ENCODE measurements at places on chromosomes 5 and 9.

DNA sequence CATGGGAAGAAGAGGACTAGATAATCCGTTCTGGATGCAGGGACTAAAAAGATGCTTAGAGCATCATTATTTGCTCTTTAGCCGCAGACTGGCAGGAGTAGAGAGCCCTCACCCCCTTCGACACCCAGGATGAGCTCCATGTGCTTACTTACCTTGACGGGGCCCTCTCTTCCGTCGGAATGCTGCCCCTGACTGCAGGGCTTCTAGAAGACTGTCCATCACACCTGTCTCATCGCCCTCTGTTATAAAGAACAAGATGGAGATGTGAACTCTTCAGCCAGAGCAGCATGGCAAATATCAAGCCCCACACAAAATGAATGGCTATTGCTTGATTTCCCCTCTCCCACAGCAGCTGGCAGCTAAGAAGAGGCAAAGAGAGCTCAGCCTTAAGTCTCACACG lies 35.1 kb downstream of the PCDHGC5 start:
- no peak for DNase-seq

- DNase-seq, result peak; percentile 69
These were observed 177.1 kb downstream of the CPLANE1 start for GRCh38 chr5:37071901-37072581.

GRCh38 chr5:149089796-149090195 lies 26.9 kb upstream of the SH3TC2 start:
- DNase-seq, result no peak

- no peak for DNase-seq
These were observed 195.9 kb upstream of the PPP1R26 start for GRCh38 chr9:135283671-135284070.

DNA sequence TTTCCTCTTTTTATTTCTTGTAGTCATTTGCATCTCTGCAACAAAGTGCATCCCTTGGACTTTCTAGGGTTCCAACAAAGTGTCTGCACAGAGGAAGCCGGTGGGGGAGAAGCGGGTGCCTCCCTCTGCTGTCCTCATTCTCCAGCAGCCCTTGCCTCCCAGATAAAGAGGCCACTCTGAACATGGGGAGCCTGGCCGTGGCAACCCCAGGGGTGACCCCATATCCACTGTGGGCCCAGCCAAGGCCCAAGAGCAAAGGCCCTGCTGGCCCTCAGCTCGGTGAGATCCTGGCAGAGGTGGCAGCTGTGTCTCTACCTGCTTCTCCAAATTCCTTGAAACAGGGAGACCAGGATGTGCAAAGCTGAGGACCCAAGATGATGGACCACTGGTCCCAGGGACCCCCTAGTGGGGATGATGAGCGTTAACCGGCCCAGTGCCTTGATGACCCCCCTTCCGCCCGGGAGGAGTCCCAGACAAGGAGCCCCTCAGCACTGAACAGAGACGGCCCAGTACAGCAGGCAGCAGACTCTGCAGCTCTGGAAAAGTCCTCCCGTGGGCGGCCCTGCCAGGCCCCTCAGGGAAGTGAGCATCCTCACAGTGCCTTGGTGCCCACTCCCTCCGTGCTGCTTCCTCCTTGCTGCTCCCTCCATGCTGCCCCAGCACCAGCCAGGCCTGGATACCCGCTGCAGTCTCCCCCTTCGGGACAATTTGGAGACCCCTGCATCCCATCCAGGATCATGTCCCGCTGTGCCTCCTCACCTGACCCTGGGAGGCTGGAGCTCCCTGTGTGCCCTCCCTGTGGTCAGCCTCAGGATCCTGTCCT lies 62.5 kb downstream of the MRPL36 start:
- no peak for DNase-seq

GRCh38 chr9:124363326-124364096 lies 51.7 kb downstream of the PSMB7 start:
- no peak for DNase-seq

DNA sequence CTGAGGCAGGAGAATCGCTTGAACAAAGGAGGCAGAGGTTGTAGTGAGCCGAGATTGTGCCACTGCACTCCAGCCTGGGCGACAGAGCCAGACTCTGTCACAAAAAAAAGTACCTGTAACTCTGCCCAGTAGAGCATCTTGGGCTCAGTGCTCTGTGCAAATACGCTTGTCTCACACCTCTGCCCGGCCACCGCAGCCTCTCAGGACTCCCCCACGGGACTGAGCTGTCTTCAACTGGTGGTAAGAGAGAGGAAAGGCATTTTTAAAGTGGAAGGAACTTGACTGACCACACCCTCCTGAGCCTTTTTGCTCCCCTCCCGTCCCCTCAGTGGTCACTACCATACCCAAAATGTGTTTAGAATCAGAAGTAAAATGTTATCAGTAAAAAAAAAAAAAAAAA lies 174.3 kb upstream of the PIK3R1 start:
- DNase-seq, result no peak

DNA sequence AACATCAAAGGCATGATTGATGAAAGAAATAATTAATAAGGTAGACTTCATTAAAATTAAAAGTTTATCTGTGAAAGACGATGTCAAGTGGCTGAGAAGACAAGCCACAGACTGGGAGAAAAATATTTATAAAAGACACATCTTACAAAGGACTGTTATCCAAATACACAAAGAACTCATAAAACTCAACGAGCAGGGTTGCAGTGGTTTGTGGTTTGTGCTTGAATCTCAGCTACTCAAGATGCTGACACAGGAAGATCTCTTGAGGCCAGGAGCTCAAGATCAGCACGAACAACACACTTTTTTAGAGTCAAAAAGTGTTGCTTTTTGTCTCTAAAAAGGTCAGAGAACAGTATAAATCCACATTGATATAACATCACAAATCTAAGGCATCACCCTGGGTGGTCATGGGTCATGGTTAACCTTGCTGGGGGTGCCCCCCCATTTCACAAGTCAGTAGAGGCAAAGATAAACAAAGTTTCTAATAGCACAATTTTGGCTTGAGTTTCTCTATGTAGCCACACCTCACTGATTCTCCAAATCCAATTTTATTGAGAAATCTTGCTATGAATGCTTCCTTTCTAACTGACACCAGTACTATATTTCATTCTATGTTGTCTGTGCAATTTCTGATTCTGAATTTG lies 342.9 kb upstream of the RPS23 start:
- DNase-seq, result peak; percentile 9

DNA sequence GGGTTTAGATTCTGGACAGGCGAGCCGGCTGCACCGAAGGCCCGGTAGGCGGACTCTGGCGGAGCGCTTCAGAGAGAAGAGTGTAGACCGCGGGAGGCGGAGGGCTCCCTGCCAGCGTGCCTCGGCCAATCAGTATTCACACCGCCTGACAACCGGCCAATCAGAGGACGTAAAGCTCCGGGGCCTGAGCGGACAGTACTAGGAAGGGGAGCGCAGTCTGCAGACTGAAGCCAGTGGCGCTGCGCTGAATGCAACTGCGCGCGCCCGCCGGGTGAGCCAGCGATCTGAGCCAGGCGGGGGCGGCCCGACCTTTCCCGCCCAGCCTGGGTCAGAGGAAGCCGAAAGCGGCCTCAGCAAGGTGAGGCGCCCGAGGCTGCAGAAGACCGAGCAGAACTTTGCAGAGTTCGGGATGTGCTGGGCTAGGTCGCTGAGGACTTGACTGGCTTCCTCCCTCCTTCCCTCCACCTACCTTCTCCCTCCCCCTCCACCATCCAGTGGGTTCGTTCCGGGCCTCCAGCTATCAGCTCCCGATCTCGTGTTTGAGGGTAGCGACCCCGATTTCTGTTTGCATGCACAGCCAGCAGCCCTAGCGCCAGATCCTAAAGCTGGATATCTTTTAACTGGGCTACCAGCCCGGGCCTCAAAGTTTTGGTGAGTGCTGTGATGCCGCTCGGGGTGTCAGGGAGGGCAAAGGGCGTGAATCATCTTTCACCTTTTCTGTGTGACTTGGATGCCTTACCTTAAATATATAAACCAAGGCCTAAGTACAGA lies at the start of gene DMRT2:
DMRT2 (plus strand) TSS at position 233 of the 771 bp plus-strand sequence. CDS start 1,257 bp downstream, outside the sequence.
- DNase-seq, result peak; percentile 88

DNA sequence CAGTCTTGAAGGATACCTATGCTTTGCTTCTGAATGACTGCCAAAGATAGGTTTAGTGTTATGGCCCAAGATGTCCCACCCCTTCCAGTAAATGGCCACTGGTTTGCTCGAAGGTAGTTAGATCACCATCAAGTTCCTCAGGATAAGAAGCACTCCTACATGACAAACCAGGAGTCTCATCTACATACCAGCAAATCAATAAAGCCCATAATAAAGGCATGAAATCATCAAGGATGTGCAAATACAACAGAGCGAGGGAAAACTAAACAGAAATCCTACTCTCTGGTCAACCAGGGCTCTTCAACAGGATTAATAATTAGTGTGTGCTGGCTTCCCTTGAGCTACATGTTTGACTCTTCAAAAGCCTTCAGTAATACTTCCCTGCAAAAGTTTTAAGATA lies 141.0 kb downstream of the LHFPL2 start:
- DNase-seq, result no peak

- no peak for DNase-seq
These were observed 31.6 kb upstream of the NAA35 start for GRCh38 chr9:85909390-85909789.

DNA sequence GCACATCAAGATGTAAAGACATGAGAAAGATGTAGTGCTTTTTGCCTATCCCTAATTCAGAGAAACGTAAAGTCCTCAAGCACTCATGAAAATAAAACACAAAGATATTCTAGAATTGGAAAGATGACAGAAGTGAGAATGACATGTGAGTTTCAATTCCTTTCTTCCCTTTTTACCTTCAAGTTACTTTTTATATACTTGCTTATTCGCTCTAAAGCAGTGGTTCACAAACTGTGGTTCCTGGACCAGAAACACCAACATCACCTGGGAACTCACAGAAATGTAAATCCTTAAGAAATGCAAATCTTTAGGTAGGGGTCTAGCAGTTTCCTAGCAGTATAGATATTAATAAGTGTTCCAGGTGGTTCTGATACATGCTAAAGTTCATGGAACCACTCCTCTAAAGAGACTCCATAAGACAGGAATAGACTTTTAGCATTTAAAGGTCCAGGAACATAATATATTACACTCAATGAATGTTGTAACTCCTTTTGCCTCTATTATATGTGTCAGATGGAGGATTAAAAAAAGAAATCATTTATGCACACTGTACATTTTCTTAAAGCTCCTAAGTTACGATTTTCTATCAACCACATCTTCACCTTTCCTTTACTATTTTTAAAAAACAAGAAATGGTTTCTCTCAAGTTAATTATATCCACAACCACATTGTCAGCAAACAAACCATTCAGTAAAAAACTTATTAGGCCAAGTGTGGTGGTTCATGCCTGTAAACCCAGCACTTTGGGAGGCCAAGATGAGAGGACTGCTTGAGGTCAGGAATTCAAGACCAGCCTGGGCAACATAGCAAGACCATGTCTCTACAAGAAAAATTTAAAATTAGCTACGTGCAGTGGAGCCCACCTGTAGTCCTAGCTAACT lies 39.9 kb downstream of the ERP44 start:
- DNase-seq, result no peak

DNA sequence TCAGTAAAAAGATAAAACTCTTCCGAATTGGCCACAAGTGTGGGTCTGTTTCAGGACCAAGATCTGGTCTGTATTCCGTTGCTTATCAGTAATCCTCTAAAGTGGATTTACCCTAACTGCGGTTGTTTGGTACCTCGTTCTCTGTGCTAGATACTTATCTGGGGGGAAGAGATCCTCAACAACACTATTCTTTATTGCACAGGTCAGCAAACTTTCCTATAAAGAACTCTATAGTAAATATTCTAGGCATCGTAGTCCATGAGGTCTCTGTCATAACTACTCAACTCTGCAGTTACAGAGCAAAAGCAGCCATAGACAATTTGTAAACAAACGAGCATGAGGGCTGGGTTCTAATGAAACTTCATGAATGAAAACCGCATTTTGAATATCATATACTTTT lies 335.8 kb upstream of the KIF2A start:
- no peak for DNase-seq

DNA sequence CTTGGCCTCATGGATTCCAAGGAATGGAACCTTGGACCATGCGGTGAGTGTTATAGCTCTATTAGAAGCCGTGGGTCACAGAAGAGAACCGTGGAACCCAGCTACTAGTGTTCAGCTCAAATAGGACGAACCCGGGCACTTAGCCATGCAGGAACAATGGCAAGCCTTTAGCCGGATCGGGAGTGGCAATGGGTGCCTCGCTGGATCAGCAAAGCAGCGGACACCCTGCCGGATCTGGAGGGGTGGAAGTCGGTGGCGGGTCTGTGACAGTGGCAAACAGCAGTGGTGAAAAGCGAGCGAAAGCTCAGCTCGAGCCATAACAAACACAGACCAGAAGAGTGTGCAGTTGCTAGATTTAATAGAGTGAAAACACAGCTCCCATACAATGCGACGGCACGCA lies 2.4 kb upstream of the CDO1 start:
- DNase-seq, result no peak

GRCh38 chr5:111255169-111255568 lies 31.0 kb downstream of the CAMK4 start:
- no peak for DNase-seq

GRCh38 chr9:113255438-113255837 lies 19.9 kb downstream of the CDC26 start:
- no peak for DNase-seq

DNA sequence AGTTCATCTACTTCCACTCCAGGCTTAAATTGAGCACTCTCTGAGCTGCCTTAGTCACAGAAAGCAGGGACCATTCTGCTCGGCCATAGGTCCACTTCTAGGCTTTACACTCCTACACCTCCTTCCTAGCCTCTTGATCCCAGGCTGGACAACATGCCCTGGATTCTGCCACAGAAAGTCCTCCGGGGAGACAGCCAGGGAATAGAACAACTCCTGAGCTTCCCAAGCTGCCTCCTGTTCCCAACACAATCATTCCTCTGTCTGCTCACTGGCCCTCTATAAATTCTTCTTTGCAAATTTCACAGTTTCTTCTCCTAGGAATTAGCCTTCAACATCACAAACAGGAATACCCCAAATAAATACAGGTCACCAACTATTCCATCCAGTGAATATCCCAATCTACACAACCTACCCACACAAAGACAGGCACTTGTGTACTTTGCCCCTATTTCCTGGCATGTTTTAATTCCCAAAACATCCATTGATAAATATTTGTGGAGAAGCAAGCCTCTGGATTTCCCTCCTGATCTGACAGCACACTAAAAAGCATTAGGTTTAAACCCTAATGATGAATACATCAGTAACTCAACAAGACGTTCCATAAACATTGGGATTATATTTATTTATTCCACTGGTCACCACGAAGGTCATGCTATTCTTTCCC lies 125.5 kb downstream of the ENC1 start:
- no peak for DNase-seq

DNA sequence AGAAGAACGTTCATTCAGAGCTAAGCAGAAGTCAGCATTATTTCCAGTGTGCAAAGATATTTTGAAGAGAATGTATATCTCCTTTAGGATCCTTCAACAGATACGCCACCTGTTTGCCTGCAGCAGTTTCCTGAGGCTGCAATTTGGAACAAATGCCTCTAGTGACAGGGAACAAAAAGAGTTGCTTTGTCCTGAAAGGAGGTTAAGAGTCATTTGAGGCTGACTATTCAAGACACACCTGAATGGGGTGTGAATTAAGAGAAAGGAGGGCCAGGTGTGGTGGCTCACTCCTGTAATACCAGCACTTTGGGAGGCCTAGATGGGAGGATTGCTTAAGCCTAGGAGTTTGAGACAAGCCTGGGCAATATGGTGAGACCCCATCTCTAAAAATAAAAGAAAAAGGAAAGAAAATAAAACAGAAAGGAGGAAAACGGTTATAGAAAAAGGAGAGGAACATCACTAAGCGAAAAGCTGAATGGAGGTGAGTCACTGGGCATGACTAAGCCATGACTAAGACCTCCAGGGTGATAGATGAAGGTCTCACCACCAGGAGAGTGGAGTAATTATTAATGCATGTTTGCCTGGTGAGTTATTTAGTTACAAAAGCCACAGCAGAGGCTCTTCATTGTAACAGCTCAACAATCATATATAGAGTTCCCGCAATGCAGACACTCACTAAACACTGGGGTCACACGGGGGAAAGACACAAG lies 255.2 kb upstream of the TNC start:
- DNase-seq, result peak; percentile 98

Data from fibroblast of skin of right quadriceps (primary cell).